ACHN (cell line): ENCODE measurements at places on chromosomes 12 and 14.

DNA sequence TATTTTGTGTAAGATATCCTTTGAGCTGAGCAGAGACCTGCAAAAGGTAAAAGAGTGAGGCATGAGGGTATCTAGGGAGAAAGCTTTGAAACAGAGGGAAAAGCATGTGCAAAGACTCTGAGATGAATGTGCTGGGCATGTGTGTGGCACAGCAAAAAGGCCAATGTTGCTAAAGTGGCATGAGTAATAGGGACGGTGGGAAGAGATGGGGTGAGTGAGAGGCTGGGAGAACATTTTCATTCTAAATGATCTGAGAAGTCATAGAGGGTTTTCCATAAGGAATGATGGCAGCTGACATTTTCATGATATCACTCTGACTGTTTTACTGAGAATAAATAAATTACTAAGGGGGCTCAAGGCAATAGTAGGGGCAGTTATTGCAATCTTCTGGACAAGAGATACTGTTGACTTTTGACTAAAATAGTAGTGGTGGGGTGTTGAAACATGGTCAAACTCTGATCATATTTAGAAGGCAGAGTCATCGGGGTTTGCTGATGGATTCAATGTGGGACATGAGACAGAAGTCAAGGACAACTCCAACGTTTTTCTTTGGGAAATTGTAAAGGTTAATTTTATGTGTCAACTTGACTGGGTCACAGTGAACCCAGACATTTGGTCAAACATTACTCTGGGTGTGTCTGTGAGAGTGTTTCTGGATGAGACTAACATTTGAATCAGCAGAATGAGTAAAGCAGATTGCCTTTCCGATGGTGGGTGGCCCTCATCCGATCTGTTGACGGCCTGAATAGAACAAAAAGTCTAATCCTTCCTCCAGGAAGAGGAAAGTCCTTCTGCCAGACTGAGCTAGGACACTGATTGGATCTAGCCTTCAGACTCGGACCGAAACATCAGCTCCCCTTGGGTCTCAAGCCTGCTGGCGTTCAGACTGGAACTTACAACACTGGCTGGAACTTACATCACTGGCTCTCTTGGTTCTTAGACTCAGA lies 193.9 kb upstream of the PLXNC1 start:
- DNase-seq, result no peak

DNA sequence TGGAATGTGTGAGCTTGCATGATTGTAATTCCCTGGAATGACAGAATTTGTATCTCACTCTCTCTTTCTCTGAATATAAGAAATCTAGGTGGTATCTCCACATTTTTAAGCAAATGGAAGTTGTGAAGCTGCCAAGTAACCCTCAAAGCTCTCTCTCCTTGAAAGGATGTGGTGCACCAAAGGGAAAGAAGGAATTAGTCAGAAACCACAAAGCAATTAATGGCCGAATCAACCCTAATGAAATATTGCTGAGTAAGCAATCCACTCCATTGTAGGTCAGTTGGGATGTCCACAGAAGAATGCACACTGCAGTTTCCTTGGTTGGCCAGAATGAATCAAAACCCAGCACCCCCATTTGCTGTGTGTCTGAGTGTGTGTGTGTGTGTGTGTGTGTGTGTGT lies 153.5 kb downstream of the KCNA5 start:
- no peak for DNase-seq

- DNase-seq, result no peak
Observed at GRCh38 chr14:103517721-103518421, 4.8 kb downstream of the CKB start.

DNA sequence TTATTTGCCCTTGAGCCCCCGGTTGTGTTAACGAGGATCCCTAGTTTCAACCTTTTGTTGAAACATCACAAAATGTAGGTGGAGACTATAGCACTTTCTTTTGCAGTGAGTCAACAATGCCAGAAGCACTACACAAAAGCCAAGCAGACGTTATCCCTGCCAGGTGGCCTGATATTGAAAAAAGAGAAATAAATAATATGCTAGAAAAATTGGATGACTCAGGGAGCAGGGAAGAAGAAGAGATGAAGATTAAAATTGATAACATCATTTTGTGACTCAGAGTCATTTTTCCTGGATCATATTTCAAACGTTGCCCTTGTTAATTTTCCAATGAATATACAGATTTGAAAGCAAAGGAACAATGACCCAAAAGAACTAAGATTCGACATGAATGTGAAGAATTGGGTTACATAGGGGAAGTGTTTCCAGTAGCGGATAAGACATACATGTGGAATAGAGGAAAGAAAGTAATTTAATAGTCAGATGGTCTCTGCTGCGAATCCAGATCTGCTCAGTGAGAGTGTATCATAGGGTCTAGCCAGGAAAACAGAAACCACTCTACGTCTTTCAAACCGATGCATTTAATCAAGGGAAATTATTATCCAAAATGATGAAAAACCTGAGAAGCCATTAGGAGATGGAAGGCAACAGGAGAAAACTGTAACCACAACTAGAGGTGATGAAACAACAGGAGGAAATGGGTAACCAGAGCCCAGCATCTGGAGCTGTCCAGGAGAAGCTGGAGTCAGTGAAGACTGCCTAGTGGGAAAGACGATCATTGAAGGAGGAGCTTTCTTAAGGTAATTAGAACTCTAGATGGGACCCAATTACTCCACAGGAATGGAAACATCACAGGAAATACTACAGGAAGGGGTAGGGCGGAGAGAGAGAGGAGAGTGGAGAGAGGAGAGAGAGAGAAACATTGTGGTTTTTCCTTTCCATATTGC lies 57.9 kb downstream of the RERG start:
- no peak for DNase-seq

GRCh38 chr12:128021561-128021960 lies 245.4 kb upstream of the TMEM132C start:
- no peak for DNase-seq

DNA sequence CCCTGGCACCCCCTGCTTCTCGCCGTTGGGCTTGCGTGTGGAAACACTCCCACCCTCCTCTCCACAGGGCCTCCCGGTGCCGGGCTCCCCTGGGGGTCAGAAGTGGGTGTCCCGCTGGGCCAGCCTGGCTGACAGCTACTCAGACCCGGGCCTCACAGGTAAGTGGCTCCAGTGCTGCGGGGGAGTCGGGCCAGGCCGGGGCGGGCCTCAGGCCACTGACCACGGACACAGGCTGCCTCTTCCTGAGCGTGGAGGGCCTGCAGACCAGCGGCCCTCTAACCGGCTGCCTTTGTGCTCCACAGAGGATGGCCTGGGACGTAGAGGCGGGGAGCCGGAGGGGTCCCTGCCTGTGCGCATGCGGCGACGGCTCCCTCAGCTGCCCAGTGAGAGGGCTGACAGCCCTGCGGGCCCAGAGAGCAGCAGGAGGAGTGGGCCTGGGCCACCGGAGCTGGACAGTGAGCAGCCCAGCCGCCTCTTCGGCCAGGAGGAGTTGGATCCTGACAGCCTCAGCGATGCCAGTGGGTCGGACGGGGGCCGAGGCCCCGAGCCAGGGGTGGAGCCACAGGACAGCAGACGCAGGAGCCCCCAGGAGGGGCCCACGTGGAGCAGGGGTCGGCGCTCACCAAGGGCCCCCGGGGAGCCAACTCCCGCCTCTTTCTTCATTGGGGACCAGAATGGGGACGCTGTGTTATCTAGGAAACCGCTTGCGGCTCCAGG lies 21.1 kb downstream of the CEP170B start:
- no peak for DNase-seq

DNA sequence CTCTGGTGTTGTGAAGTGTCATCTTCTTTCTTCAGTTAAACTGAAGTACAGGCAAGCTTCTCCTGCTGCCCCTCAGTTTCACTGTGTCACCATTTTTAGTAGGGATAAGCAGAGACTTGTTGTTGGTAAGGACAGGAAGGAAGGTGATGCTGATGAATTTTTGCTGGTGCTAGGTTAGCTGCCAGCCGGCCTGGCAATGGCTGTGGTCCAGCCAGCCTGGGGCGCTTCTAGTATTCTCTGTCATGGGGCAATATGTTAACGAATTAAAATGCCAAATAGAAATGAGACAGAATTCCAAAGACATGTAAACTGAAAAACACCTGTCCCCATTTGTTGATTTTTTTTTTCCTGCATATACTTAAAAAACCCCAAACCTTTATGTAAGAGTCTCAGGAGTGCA lies 602.9 kb downstream of the DIO2 start:
- DNase-seq, result no peak

GRCh38 chr14:96352708-96353107 lies 10.4 kb downstream of the ATG2B start:
- no peak for DNase-seq

DNA sequence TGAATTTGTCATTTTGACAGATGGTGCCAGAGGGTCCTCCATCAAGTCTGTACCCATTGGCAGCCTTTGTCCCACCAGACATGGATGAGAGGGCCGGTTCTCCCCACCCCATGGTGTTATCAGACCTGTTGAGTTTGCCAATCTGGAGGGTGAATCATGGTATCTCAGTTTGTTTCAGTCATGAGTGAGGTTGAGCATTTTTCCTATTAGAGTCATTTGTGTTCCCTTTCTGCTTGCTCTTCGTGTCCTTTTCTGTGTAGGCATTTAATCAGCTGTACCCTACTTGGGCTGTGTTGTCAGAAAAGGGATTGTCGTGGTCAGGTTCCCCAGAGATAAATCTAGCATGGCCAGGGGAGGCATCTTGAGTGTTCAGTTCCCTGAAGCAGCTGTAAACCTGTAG lies 30.5 kb downstream of the SLC24A4 start:
- DNase-seq, result no peak

- peak; percentile 69 for DNase-seq
Observed at GRCh38 chr14:104979758-104980610, 1.8 kb upstream of the AHNAK2 start.

GRCh38 chr12:87603727-87604126 lies 425.5 kb downstream of the C12orf50 start:
- DNase-seq, result no peak

DNA sequence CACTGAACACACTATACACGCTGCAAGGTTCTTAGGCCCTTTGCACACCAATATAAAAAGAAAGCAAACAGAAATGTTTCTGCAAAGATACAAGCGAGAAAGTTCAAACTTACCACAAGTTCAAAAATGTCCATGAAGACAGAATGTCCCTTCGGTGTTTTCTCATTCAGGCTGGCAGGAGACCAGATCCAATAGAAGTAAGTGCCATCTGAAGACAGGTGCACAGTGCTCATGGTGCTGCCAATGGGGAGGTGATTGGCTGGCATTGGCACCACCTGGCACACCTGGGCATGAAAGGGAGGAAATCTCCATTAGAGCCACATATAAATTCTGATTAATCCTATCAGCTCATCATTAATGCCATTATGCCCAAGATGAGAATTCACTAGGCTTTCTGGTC lies 76.3 kb downstream of the HECTD4 start:
- DNase-seq, result no peak
